Lower leg skin (tissue), 4 donors: ENCODE measurements at places on chromosomes 2 and 18.

DNA sequence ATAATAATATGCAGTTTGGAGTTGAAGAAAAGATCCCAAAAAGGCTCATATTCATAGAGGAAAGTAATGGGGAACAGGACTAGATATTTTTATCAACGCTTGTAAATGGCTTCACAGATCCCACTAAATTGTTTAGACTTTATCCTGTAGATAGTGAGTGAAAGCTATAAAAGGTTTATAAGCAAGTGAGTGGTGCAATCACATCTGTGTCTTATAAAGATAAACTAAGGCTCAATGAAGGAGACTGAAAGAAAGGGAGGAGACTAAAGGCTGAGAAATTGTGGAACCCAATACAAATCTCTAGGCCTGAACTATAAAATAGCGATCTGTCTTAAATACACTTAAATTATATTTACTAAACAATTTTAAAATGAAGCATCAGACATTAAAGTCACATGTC is 7.7 kb downstream of the SP3 start:
- DNase-seq: no peak

- DNase-seq: no peak
Observed at GRCh38 chr2:202157211-202157990, 81.0 kb downstream of the SUMO1 start.

- DNase-seq: no peak
Observed at GRCh38 chr2:85435220-85435958, 16.9 kb downstream of the SH2D6 start.

- no peak for DNase-seq
Observed at GRCh38 chr2:66547118-66547517, 112.2 kb downstream of the MEIS1 start.

GRCh38 chr2:218517434-218518206 is 50.5 kb downstream of the USP37 start:
- DNase-seq: no peak
